Activated T-helper 1 cell treated with anti-CD3 and anti-CD28 coated beads, Interleukin-2, amount 50 U/mL, for 16 hours (primary cell): ENCODE measurements at places on chromosomes 3 and 15.

DNA sequence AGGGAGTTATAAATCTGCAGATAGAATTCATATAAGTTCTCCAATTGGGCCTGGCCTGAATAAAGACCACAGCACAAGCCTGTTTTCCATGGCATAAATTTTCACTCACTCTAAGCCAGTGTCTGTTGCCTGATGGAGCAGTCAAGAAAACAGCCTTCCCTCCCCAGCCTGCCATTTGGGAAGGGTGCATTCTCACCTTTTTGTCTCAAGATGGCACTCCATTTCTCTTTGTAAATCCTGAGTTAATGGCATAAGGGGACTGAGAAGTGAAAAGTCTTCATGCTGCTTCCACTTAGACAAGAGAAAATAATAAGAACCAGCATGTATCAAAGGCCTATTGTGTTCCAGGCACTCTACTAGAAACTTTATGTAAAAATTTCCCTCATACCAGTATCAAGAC lies 115.6 kb upstream of the MANF start:
- DNase-seq: no peak

DNA sequence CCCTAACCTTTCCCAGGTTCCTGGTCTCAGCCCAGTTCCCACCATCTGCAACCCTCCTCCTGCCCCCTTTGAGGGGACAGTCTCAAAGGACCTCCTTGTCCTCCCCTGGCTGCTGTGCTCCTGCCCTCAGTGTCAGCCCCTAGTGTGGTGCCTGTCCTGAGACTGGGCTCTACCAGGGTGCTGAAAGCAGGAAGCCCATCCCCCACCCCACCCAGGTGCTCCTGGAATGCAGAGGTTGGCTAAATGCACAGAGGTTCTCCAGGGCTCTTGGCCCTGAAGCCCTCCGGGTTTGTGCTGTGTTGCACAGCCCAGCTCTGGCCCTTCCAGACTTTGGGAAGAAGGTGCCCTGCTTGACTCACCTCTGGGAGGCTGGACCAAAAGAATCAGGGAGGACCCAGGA lies 21.8 kb downstream of the C3orf18 start:
- DNase-seq: no peak

DNA sequence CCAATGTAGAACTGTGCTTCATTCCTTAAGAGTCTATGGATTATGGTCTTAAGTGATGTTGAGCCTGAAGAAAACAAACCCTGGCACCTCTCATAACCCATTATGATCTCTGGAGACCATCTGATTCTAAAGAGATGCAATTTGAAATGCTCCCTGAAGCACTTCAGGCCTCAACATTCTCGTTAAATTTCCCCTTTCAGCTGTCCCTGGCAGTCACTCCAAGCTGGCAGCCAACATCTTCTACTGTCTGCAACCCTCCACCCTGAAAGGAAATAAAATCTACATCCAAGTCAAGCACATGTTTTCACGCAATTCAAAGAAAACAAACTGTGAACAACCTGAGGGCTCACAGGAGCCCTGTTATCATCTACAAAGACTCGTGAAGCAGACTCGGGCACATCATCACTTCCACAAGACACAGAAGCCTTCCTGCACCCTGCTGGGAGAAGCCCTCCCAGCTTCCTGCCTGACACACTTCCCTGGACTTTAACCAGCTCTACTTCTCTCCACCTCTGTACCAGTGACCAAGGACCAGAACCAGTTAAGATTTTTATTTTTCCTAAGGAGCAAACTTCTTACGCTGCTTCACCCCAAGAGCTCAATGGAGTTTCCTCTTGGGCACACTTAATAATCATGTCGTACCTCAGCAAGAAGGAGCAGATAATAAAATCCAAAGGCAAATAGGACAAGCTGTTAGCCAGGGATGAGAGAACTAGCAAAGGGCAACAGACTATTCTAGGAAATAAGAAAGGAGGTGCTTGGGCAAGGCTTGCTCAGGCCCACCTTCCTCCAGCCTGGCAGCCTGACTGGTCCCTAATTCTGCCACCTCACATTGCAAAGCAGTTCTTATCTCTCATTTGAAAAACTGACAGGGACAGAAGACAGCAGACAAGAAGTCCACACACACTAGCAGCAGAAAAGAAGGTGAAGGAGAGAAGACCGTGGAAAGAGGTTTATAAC lies 67.1 kb downstream of the MAGI1 start:
- DNase-seq: no peak

DNA sequence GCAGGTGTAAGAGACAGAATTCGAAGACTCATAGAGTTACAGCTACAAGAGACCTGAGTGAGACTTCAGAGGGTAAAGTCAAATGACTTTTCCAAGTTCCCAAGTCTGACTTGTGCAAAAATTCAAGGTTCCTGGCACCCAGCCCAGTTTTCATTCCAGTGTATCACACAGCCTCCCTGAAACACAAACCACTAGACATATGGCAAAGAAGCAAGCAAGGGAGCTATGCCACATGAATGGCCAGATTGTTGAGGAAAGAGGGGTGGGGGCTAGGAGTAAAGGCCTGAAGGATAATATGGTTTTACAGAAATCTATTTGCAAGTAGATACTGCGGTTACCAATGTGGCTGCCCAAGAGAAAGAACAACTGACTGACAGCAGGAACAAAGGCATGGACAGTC lies 301.2 kb downstream of the MECOM start:
- no peak for DNase-seq

DNA sequence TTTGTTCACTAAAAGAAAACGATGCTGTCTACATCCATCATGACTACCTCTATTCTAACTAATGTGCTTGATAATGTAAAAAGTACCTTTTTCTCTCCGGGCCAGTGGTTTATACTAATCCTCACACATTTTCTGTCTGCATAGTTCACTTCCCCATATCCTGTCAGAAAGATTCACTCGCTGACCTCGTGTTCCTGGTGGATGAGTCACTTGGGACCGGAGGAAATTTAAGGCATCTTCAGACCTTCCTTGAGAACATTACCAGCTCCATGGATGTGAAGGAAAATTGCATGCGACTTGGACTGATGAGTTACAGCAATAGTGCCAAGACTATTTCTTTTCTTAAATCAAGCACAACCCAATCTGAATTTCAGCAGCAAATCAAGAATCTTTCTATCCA lies 33.8 kb downstream of the COL6A5 start:
- DNase-seq: no peak

GRCh38 chr3:152175528-152175889 lies 93.2 kb upstream of the MBNL1 start:
- no peak for DNase-seq

DNA sequence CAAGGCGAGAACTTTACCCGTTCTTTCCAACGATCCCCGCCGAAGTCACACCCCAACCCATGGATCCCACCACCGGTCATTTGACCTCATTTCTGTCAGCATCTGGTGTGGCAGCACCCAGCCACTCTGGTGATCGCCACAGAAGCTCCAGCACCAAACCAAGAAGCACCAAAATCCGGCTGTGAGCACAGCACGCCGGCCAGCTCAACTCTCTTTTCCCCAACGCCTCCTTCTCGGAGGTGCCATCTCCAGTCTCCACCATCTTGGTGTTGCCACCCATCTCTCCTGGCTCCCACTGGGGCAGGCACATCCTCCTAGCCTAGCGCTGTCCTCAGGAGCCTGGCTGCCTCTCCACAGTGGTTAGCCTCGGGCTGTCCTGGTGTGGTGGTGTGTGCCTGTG lies 6.5 kb downstream of the MUC4 start:
- no peak for DNase-seq

DNA sequence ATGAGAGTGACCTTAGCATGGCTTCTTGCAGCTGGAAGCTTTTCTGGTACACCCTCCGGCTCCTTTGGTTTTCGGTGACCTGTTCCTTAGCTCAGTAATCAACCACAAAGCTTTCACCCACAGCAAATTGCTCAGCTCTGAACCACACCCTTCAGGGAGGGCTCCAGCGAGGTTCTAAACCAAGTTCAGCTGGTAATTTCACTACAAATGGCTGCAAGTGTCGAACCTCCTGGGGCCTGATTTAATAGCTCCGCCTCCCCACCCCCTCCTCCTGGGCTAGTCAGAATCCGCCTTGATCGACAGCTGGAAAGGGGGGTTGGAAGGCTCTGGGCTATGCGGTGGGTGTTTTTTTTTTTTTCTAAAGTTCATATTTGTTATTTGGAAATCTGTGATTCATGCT lies 150.9 kb upstream of the MCTP2 start:
- DNase-seq: no peak
